Hippocampal formation (tissue), 2 donors: ENCODE measurements at places on chromosomes 3 and 15.

- DNase-seq: no peak
These were observed 4.5 kb upstream of the PARP15 start for GRCh38 chr3:122572940-122573412.

DNA sequence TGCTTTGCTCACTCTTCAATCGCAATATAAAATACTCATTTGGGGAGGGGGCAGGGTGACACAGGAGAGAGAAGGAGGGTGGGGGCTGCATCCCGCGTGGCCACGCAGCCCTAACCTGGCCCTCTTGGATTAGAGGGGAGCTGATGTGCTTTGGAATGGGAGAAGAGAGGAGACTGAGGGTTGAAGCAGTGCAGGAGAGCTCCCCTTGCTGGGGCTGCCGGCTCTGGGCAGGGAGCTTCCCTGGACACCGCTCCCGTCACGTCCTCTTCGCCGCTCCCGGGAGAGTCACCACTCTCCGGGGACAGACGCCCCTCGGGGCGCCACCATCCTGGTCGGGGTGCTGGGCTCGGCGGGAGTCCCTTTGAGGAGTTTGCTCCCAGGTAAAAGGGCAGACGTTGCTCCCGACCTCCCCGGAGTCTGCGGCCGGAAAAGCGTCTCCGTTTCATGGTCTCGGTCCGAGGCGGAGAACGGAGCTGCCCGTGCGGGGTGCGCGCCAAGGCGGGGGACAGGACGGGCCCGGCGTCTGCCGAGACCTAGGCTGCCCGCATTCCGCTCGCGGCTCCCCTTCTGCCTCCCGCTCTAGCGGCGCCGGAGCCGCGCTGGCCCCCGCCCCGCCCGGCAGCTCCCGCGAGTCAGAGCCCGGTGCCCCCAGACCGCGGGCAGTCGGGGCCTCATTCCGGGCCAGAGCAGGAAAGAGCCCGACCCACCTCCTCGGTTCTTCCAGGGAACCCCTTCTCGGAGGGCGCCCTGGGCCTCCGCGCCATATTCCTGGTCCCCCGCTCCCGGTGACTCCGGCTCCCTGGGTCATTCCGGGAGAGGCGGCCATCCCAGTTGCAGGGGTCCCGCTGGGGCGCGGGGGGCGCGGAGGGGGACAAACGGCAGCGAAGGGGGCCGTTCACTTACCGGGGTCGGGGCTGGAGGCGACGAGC is 603 bp downstream of the SLC7A14 start:
- peak; percentile 6 for DNase-seq

GRCh38 chr15:57866149-57866736 is 159.7 kb downstream of the POLR2M start:
- DNase-seq: no peak

- no peak for DNase-seq
These were observed 1050.5 kb downstream of the ROBO2 start for GRCh38 chr3:78090382-78090781.

GRCh38 chr3:157280786-157281185 is 120.8 kb upstream of the CCNL1 start:
- no peak for DNase-seq
